ENCODE measurements at places on chromosomes 7 and 10.

GRCh38 chr7:44072364-44073231, 7.2 kb upstream of the PGAM2 start:
- DNase-seq: peak; percentile 37

- no peak for DNase-seq
These were observed 74.2 kb downstream of the EEPD1 start for GRCh38 chr7:36227223-36227622.

DNA sequence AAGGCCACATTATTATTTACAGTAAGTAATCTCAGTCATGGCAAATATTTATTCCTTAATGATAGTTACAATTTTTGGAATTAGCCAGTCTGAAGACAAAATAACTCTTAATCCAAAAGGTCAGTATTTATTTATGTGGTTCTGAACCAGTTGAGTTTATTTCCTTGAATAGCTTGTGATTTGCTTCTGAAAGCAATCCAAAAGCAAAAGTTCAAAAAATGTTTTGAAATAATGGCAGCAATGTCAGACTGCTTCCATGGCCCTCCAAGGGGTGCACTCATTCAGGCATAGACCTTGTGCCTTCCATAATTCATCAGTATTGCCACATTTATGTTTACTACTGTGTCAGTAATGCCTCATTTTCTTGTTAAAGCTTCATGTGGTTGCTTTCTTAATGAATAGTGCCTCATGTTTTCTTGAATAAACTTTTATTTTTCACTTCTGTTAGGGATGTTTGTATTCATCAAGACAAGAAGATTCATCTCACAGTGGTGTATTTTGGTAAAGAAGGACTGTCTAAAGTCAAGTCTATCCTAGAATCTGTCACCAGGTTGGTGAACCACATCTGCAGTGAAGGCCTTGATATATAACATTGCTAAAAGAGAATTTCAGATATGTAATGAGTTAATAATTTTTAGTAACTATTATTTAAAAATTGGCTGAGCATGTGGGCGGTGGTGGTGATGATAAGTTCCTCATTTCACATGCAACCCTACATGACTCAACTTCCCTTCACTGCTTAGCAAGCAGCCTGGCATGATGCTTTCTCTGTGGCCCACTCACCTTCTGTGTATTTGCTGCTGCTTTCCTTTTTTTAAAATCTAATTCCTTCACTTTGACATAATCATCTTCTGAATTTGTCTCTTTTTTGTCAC, 22.0 kb downstream of the CSGALNACT2 start:
- DNase-seq: no peak

GRCh38 chr10:73812657-73813056, 1.3 kb upstream of the NDST2 start:
- no peak for DNase-seq

DNA sequence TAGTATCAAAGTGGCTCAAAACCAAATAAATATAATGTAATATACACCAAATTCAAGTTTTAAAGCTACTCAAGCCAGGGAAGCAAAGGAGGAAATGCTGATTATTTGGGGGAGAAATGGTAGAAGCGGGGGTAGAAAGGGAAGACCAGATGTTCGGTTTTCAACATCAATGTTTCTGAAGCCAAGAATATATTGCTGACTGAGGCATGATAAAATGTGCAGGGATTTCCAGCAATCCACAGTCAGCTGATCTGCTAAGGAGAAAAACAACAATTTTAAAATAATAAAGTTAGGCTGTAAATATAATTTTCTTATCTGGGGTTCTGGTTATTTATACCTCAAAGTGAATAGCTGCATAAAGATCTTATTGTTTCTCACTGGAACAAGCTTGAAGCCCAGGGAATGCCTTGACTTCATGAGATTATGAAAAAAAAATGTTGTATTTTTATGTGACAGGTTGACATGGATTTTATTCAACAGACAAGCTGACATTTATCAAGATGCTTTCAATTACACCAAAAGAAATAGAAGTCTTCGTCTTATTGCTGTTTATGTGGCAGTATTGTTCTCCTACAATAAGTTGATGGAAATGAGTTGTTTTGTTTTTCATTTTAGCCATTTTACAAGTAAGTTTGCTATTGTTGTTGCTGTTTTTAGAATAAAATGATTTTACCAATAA, 28.6 kb upstream of the BMPER start:
- DNase-seq: no peak

- DNase-seq: no peak
These were observed 115.0 kb downstream of the CHCHD3 start for GRCh38 chr7:132966754-132967469.

- no peak for DNase-seq
These were observed 413.6 kb downstream of the PLXNA4 start for GRCh38 chr7:132162556-132163144.

DNA sequence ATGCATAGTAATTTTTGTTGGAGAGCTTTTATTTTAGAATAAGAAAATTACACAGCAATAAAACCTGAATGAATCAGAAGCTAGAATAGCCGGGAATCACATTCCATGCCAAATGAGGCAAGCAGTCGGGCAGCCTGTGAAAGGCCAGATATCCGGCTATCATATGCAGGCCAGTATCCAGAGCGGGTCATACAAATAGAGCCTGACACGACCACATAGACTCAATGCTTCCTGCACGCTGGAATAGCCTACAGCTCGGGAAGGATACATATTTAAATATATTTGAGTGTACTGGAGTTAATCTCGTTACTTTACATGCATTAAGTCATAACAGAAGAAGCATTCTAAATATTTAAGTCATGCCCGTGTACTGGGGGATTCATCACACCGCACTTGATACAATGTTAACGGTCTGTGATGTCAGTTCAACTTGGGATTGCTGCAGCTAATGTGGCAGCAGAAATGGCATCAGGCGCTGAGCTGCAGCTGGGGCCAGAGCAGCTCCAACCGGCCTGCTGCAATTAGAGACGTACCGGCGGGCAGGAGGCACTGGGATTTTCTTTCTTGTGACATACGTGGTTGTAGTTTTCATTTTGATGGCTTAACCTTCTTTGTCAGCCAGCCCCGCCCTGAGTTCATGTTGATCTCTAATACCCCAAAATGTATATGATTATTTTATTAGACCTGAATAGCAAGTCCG, 112.0 kb downstream of the EBF3 start:
- no peak for DNase-seq

DNA sequence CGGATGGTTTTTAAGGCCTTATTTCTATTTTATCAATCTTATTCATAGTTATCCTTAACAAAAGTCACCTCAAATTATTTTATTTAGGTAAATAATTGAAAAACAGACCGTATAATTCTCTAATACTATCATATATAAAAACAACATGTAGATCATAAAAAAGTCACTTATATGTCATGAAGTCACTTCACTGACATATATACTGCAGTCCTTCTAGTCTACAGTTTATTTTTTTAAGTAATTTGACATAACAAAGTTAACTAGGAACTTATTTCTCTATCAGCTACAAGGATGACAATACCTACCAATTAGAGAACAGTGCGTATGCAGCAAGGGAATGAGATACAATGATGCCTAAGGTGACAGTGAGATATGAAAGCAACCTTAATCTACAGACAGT, 26.2 kb downstream of the JMJD1C start:
- no peak for DNase-seq

- DNase-seq: no peak
These were observed 162.6 kb downstream of the BICC1 start for GRCh38 chr10:58675321-58675720.

DNA sequence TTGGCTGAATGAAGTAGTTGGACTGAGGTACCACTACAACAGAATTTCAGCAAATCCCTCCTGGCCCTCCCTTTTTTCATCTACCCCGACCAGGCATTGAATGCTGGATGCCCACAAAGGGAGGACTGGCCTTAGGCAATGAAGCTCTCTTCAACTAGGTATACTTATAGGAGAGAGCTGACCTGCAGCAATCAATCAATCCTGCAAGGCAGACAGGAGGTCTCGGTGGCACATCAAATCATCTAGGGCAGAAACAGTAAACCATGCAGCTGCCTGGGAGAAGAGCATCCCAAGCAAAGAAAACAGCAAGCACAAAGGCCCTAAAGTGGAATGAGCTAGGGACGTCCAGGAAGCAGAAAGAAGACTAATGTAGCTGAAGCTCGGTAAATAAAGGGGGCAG, 2.4 kb upstream of the ABRAXAS2 start:
- DNase-seq: no peak

DNA sequence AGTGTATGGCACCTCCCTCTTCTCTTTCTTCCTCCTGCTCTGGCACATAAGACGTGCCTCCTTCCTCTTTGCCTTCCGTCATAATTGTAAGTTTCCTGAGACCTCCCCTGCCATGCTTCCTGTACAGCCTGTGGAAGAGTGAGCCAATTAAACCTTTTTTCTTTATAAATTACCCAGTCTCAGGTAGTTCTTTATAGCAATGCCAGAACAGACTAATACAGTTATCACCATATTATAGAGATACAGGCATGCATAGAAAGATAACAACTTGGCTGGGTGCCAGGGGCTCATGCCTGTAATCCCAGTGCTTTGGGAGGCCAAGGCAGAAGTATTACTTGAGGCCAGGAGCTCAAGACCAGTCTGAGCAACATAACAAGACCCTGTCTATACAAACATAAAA, 53.2 kb downstream of the GCC1 start:
- DNase-seq: no peak

DNA sequence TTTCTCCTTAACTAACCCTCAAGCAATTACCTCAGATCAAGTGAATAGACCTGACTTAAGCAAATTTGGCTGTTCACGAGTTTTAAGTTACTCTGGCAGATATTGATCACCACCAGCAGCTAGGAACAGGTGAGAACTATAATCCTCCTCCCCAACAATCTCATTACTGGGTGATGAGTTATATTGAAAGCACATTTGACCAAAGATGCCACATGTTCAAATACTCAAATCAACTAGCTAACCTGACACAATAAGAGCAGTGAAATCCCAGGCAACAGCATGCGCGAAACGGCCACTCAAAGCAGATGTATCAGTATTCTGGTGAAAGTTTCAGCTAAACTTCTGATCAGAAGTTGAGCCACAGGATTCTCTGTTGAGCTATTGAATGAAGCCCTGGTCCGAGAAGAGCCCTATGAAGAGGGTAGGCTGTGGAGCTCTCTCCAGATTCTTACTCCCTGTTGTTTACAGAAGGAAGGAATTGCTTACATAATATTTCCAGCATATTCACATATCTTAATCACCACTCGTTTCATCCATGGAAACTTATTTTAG, 52.6 kb downstream of the CAV1 start:
- DNase-seq: no peak

DNA sequence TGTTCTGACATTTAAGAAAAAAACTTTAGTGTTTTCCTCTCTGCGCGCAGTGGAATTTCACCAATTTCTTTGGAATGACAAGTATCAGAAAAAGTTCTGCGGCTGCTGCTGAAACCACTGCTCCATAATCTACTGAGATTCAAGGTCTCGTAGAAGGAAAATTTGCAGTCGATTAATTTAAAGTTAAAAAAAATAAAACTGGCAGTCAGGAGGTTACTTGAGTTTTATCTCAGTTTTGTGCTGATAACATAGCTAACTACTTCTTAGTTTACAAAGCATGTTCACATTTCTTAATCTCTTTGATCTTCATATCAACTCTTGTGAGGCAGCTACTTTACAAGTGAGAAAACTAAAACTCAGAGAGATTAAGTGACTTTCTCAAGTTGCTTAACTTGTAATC, 18.2 kb upstream of the CALD1 start:
- no peak for DNase-seq

- no peak for DNase-seq
These were observed 92.1 kb downstream of the CABCOCO1 start for GRCh38 chr10:61754587-61755550.

GRCh38 chr7:109322833-109323232, 753.2 kb downstream of the DNAJB9 start:
- no peak for DNase-seq

GRCh38 chr7:1892011-1892965, 222.2 kb downstream of the ELFN1 start:
- no peak for DNase-seq

DNA sequence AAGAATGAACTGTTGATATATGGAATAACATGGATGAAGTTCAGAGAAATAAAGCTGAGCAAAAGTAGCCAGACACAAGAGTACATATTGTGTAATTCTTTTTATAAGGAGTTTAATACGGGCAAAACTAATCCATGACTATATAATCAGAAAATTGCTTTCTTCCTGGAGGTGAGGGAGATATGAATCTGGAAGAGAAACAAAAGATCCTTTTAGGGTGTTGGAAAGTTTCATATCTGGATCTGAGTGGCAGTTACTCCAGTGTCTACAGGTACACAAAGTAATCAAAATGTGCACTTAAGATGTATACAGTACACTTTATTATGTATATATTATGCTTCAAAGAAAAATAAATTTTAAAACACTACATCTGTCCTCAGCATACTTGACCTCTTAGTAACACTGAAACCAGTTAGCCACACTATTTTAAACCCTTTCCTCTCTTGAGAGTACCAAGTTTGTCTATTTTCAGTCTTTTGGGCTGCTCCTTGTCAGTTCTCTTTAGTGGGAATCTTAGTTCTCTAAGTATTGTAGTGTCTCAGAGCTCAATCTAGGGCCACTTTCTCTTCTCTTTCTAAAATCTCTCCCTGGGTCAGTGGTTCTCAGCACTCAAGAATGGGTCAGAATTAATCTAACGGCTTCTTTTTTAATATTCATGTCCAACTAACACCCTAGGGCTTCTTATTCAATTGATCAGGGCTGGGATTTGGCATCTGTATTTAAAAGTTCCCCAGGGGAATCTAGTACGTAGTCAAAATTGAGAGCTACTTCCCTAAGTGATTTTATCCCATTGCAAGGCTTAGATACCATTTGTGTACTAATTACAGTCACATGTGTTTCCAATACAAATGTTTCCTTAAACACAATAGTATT, 4.3 kb upstream of the LIPF start:
- DNase-seq: no peak

Data from hematopoietic multipotent progenitor cell treated with erythropoietin and hydrocortisone succinate and interleukin-3 and kit ligand, for 17 days (in vitro differentiated cells).